ENCODE measurements at places on chromosomes 5 and 9.
A peak's percentile ranks its signal among the peaks of the same experiment; 100 is the strongest.

DNA sequence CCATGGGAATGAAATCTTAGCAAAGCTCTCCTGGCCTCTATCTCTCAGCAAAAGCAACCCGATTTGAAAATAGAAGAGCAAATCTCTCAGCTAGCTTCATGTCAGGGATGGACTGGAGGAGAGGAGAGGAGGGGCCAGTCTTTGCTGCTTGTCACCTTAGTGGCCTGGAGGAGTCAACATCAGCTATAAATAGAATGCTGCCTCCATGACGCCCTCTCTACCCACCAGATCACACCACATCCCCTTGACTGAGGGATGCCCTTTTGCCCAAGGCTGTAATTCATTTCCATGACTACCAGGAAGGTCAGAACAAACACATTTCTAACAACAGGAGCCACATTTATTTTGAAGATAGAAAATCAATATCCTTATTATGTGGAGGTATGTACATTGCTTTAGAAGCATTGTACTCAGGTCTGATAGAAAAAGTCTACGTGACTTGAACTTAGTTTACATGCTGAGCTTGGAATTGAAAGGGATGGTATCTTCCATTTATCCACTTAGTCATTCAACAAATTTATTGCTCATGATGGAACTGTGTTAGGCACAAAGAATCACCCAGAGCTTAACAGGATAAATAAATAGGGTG lies 92.4 kb upstream of the LIFR start:
- no peak for DNase-seq

DNA sequence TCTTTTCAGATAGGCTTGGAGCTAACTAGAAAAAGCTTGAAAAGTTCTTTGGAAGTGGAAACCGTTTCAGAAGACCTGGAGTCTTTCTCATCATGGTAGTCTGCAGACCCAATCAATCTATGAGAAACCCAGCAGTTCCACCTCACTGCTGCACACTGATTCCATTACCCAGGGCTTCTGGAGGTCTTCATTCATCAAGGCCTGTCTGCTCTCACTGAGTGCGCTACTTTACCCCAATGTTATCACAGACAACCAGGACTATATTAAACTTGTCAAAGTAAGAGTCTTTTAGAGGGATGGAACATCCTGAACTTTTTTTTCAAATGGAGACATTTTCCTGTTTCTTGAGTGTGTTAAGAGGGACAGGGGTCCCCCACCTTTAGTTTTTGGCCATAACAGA lies 93.1 kb downstream of the BOD1 start:
- DNase-seq, result no peak

GRCh38 chr5:82922086-82922734 lies 155.0 kb downstream of the TMEM167A start:
- peak; percentile 79 for DNase-seq

DNA sequence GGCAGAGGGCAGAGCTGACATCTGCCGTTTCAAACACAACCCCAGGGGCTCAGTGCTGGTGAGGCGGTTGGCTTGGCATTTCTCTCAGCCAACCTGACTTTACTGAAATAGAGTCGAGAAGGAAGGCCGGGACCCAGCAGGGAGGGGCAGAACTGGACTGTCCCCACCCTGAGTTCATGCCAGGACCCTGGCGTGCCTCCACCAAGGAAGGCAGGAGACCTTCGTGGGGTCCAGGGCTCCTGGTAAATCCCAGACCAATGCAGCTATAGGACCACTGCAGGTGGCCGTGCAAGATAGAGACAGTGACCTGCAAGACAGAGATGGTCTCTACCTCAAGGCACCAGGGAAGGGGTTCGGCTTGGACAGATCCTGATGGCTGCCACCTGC lies 132.9 kb downstream of the ROR2 start:
- no peak for DNase-seq

- no peak for DNase-seq
Observed at GRCh38 chr9:12368569-12368968, 324.6 kb upstream of the TYRP1 start.

- DNase-seq, result no peak
Observed at GRCh38 chr5:174454464-174454863, 269.9 kb upstream of the MSX2 start.

DNA sequence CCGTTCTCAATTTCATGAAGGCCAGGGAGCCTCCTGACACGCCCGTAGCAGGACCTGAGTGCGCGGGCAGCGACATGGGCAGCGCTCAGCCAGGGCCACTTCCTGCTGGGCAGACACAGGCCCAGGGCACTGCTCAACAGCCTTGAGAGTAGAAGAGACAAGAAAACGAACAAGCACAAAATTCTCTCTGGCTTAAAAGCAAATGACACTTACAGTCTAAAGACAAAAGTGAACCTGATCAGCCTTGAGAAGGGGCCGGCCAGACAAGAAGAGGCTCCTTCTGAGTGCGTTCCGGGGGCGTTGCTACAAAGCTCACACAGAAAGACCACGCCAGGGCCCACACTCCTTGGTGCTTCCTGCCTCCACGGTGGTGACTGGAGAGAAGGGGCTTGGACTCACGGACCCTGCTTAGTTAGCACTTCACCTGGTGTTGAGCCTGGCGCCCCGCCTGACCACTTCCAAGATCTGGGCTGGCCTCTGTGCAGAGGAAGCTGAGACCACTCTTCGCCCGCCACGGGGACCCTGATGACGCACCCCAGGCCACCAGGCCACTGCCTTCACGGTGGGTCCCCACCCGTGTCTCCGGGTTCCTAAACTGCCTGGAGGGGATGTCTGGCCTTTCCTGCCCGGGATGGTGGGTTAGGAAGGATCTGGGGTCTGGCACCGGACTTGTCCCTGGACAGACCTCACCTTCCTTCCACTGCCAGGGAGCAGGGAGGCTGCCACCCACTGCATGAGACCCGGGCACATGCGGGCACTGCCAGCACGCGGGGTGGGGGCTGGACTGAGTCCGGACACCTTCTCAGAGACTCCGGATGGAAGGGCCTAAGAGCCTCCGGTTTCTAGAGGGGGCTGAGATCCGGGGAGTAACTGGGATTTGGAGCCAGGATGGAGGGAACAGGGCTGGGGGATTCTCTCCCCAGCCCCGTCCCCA lies 1.3 kb downstream of the SLC12A7 start:
- DNase-seq, result no peak

DNA sequence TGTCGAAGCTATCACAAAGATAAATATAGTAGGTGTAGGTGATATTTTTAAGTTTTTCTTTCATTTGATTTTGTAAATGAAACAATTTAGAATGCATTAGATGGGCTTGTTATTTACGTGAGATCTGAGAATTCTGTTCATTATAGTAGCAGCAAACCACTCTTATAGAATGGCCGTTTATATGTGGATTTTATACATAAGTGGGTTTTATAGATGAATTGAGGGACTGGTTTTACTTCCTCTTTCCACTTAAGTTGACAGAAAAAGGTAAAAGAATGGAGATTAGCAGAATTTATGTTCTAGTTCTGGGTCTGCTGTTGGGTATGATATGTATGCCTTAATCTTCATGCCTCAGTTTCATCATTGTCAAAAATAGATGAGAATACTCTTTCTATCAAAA lies 5.6 kb downstream of the RMI1 start:
- DNase-seq, result no peak

GRCh38 chr9:75033791-75034473 lies 5.8 kb upstream of the CARNMT1 start:
- DNase-seq, result no peak

DNA sequence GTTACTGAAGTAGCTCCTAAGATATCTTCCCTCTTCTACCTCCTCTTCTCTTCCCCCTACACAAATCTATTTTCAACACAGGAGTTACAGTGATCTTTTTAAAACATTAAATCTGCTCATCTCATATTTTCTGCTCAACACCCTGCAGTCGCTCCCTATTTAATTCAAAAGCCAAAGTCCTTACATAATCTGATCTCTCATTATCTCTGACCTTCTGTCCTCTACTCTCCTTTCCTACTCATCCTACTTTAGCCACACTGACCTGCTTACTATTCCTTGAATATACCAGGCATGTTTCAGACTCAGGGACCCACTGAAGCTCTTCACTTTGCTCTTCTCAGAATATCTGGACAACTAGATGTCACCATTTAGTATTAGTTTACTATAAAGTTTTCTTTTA lies 87.9 kb downstream of the YTHDC2 start:
- no peak for DNase-seq

All from head of caudate nucleus (tissue), 42 donors.